Spinal cord (tissue), 10 donors: ENCODE measurements at places on chromosomes 16 and 17.

GRCh38 chr17:9472541-9472940 is 103.1 kb downstream of the STX8 start:
- no peak for DNase-seq
- H3K36me3 ChIP-seq, result no peaks in the 10 kb centered on the region
- no peak overlapping the region for H3K27ac ChIP-seq

GRCh38 chr17:41613277-41614082 is 913 bp upstream of the KRT16 start:
- no peak overlapping the region for H3K27ac ChIP-seq
- no peaks in the 10 kb centered on the region for H3K36me3 ChIP-seq
- no peaks in the 10 kb centered on the region for H3K27me3 ChIP-seq
- H3K4me1 ChIP-seq, result no peaks in the 10 kb centered on the region

GRCh38 chr17:48905987-48906515 is 2.2 kb upstream of the UBE2Z start:
- no peak overlapping the region for H3K4me3 ChIP-seq
- H3K27me3 ChIP-seq, result no peaks in the 10 kb centered on the region
- H3K4me1 ChIP-seq, result peaks cover 12% of the 10 kb centered on the region
- no peak overlapping the region for H3K27ac ChIP-seq

DNA sequence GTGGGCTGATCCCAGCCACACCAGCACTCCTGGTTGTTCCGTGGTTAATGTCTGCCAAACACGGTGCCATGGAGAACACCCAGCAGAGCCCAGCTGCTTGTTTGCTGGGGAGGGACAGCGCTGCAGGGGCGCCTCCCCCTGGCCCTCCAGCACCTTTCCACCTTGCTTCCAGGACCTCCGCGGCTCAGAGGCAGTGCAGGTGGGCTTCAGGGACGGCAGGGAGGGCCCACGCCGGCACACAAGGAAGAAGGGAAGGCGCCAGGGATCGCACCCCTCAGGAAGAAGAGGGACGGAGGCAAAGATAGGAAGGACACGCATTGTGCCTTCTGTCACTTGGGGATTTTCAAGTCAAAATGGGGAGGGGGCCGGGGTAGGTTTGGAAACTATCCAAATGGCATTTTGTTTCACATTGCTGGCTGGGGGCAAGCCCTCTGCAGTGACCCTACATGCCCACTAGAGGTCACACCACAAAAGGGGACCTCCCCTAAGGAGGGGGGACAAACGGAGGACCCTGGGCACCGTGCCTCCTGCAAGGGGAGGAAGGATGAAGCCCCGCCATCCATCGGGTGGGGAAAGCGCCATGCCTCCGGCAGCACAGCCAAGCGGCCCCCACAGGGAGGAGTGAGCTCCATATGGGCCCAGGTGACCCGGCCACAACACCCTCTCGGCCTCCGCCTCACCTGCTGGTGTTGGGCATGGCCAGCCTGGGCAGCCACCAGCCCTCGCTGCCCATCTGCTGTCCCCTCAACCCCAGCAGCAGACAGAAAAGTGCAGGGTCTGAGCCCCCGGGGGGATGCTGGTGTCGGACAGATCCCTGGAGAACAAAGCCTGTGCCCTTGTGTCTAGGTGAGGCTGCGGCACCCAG is 7.5 kb upstream of the C16orf95 start:
- no peak overlapping the region for H3K27ac ChIP-seq
- no peaks in the 10 kb centered on the region for H3K27me3 ChIP-seq
- DNase-seq, result peak; percentile 18
- no peak overlapping the region for H3K4me3 ChIP-seq
- H3K36me3 ChIP-seq, result peaks cover 66% of the 10 kb centered on the region
- peaks cover 17% of the 10 kb centered on the region for H3K4me1 ChIP-seq

- H3K36me3 ChIP-seq, result peaks cover 56% of the 10 kb centered on the region
- no peak for DNase-seq
- no peaks in the 10 kb centered on the region for H3K27me3 ChIP-seq
Observed at GRCh38 chr16:58038219-58038641, 12.7 kb downstream of the MMP15 start.

- H3K4me1 ChIP-seq, result peaks cover 3% of the 10 kb centered on the region
- H3K27me3 ChIP-seq, result no peaks in the 10 kb centered on the region
- H3K4me3 ChIP-seq, result no peak overlapping the region
- no peak for DNase-seq
- H3K36me3 ChIP-seq, result no peaks in the 10 kb centered on the region
Observed at GRCh38 chr17:72273289-72274056, 152.7 kb downstream of the SOX9 start.

DNA sequence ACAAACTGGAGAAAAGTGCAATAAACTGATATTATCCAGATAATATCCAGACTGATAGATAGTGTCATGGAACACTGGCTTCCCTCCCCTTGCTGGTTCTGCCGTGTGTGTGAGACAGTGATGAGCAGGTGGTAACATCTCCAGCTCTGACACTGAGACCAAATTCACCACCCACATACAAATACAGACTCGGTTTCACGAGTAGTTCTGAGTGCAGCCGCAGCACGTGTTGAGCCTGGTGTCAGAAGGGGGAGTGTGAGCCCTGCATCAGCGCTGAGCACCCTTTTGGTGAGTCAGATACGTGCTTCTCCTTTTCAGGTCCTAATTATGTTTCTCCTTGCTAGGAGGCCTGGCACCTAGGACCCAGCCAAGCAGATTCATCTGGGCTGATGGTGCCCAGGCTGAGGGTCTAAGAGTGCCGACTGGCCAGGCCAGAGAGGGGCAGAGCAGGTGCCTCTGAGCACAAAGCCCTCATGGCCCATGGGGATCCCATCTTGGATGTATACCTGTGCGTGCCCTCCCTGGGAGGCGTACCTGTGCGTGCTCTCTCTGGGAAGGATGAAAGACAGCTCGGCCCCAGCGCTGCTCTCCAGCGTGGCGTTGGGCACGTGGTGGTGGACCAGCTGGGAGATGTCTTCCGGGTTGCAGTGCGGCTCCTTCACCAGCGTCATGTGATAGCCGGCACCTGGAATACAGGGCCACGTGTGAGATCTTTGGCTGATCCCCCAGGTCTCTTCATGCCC is 27.3 kb upstream of the RNPS1 start:
- DNase-seq, result no peak
- H3K36me3 ChIP-seq, result peaks cover 97% of the 10 kb centered on the region
- no peak overlapping the region for H3K4me3 ChIP-seq

DNA sequence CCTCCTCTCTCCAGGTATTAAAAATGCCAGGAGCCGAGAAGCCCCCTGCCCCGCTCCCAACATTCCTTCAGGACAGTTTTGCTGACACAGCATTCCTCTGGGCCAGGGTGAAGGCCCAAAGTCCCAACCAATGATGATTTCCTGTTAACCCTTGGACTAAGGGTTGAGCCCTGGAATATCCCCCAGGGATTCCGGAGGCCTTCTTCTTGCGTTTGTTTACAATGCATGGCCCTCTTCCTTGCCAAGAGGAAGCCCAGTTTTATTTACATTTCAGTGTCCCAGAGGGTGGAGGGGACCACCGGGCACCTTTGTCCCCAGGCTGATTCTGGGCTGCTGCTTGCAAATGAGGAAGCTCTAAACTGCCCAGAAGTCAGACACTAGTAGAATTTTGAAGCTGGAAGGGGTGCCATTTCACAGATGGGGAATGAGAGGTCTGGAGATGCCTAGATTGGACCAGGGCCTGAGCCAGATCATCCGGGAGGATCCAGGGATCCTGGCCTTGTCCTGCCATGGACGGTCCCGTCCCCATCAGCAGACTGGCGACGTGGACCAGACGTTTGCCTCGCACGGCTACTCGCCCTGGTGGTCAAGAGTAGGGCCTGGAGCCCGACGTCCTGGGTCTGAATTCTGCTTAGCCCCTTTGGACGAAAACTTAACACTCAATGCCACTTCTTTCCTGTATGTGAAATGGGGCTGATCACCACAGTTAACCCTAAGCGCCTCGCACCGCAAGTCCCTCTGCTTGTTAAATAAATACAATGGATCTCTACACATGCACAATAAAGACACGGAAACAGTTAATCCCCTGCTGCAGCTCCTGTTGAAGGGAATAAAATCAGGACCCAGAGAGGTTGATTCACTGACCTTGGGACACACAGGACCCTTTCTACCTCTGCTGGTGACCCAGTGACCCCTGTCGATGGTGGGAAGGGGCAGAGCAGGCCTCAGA is 55.6 kb upstream of the CIBAR2 start:
- H3K27me3 ChIP-seq, result peaks cover 20% of the 10 kb centered on the region
- H3K36me3 ChIP-seq, result peaks cover 12% of the 10 kb centered on the region
- no peak overlapping the region for H3K27ac ChIP-seq
- H3K4me3 ChIP-seq, result peak overlapping the region; percentile 45
- no peak for DNase-seq
- H3K4me1 ChIP-seq, result peaks cover 69% of the 10 kb centered on the region

DNA sequence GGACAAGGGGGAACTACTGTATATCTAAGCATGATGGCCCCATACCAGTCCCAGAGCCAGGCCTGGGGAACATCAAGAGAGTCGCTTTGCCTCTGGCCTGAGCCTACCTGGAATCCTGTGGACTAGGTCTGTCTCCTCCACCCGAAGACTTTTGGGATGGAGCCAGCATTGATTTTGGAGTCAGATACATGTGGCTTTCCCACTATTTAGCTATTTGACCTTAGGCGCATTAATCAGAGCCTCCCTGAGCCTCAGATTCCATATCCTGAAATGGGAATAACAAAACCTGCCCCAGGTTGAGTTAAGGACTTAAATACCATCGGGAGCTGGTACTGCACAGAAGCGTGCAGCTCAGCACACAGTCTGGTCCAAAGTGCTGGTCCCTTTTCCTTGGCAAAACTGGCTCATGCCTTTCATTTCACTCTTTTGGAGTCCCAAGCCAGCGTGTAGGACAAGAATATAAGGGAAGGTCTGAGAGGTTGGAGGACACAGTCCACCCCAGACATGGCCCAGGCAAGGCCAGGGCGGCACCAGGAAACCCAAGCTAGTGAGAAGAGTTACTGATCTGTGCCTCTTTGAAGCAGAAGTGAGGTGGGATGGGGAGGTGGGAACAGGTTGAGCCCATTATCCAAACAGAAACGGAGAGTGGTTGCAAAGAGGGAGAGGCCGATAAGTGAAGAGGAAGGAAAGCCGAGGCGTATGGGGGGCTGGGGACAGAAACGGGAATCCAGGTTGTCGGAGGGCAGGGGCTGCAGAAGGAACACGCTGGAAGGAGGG is 986 bp downstream of the FA2H start:
- H3K27me3 ChIP-seq, result peaks cover 17% of the 10 kb centered on the region
- peak overlapping the region; percentile 46 for H3K4me3 ChIP-seq
- H3K27ac ChIP-seq, result peak overlapping the region; percentile 15
- no peak for DNase-seq

DNA sequence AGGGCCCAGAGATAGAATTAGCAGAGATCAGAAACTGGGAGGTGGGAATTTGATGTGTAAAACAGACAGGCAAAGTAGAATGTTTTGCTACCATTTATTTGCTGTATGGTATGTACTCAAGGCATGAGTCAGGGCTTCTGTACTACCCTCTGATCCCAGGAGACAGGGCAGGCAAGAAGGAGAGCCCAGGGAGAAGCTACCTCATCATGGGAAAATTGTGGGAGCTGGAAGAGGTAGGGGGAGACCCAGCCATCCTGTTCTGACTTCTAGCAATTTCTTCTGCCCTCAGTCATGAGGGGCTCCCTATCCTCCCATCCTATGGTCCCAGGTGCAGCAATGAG is 1.7 kb upstream of the PIGS start:
- no peak overlapping the region for H3K27ac ChIP-seq
- H3K4me1 ChIP-seq, result peaks cover 63% of the 10 kb centered on the region
- DNase-seq, result no peak
- H3K4me3 ChIP-seq, result no peak overlapping the region
- no peaks in the 10 kb centered on the region for H3K27me3 ChIP-seq
- peaks cover 26% of the 10 kb centered on the region for H3K36me3 ChIP-seq

GRCh38 chr17:51528111-51528510 is 267.8 kb downstream of the UTP18 start:
- no peak overlapping the region for H3K4me3 ChIP-seq
- H3K4me1 ChIP-seq, result no peaks in the 10 kb centered on the region
- no peaks in the 10 kb centered on the region for H3K27me3 ChIP-seq
- H3K36me3 ChIP-seq, result no peaks in the 10 kb centered on the region
- H3K27ac ChIP-seq, result no peak overlapping the region

GRCh38 chr16:82368041-82368440 is 198.0 kb upstream of the MPHOSPH6 start:
- H3K36me3 ChIP-seq, result no peaks in the 10 kb centered on the region
- no peak overlapping the region for H3K27ac ChIP-seq
- no peak overlapping the region for H3K4me3 ChIP-seq

- DNase-seq, result no peak
- H3K36me3 ChIP-seq, result peaks cover 67% of the 10 kb centered on the region
- no peak overlapping the region for H3K27ac ChIP-seq
Observed at GRCh38 chr17:28398280-28398981, 7.6 kb downstream of the SLC46A1 start.

GRCh38 chr17:40068129-40068581 is 5.4 kb downstream of the THRA start:
- peaks cover 19% of the 10 kb centered on the region for H3K36me3 ChIP-seq
- H3K4me3 ChIP-seq, result peak overlapping the region; percentile 44
- peaks cover 96% of the 10 kb centered on the region for H3K4me1 ChIP-seq
- DNase-seq, result no peak

- peaks cover 16% of the 10 kb centered on the region for H3K4me1 ChIP-seq
- DNase-seq, result no peak
- H3K36me3 ChIP-seq, result no peaks in the 10 kb centered on the region
- no peak overlapping the region for H3K4me3 ChIP-seq
- peaks cover 5% of the 10 kb centered on the region for H3K27me3 ChIP-seq
- no peak overlapping the region for H3K27ac ChIP-seq
Observed at GRCh38 chr17:77651988-77652387, 306.5 kb upstream of the TNRC6C start.

- peaks cover 24% of the 10 kb centered on the region for H3K36me3 ChIP-seq
- peak overlapping the region; percentile 79 for H3K27ac ChIP-seq
- H3K4me1 ChIP-seq, result peaks cover 67% of the 10 kb centered on the region
- DNase-seq, result no peak
Observed at GRCh38 chr17:45131616-45132319, 547 bp downstream of the PLCD3 start.

DNA sequence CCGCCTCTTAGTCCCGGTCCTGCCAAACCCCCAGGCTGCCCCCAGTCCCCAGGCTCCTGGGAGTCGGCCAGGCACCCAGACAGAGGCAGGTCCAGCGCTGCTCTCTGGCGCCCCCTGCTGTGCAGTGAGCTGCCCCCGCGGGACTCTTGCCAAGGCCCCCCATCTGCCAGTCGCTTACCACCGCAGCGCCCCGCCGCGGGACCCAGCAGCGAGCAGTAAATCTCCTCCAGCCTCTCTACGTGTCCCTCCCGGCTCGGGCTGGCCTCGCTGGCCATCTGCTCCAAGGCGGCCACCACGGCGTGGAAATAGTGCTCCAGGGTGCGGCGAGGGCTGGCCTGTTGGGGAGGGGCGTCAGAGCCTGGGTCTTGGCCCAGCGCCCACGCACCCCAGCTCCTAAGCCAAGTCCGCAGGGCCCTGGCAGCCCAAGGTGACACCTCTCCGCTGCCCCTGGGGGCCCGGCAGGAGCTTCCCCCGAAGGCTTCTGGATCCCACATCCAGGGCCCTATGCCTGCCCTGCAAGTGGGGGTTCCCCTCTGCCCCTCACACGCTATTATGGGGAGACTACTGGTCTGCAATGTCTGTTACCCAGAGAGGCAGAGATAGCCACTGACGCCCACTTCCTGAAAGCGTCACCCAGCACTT is 33.7 kb upstream of the MFSD6L start:
- H3K27me3 ChIP-seq, result peaks cover 6% of the 10 kb centered on the region
- H3K27ac ChIP-seq, result no peak overlapping the region
- peaks cover 7% of the 10 kb centered on the region for H3K4me1 ChIP-seq
- H3K36me3 ChIP-seq, result peaks cover 4% of the 10 kb centered on the region
